Bone marrow (tissue), 2 donors: ENCODE measurements at places on chromosomes 5 and 9.
A peak's percentile ranks its signal among the peaks of the same experiment; 100 is the strongest.

DNA sequence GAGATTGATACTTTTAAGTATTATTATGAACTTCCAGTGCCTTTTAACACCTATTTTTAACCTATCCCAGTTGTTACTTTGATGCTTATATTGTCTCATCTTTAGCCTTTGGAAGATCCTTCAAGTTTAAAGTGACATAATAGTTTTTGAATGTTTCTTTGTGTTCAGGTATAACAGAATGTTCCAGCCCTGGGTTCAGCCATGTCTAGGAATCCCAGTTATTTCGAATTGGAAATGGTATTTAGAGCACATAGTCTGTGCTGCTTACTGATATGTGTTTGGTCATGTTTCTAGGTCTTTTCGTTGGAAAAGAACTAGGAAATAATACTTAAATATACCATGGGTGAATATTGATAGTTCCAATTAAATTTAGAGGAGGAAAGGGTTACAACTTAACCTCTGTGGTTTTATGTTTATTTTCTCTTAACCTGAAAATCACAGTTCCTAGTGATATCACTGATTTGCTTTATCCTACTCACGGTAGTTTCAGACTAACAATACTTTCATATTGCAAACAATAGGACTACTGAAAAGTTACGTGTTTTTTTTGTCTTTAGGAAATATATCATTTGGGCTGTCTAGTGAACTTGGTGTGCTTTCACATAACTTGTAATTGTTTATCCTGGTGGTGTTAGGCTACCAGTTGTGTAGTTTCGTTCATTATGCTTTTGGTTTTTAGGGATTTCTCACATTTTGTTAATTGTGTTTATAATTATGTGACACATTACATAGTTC lies 37.8 kb downstream of the UHRF2 start:
- no peak for DNase-seq

- no peak for DNase-seq
Measured at GRCh38 chr5:74418709-74419108, 221.8 kb downstream of the ENC1 start.

DNA sequence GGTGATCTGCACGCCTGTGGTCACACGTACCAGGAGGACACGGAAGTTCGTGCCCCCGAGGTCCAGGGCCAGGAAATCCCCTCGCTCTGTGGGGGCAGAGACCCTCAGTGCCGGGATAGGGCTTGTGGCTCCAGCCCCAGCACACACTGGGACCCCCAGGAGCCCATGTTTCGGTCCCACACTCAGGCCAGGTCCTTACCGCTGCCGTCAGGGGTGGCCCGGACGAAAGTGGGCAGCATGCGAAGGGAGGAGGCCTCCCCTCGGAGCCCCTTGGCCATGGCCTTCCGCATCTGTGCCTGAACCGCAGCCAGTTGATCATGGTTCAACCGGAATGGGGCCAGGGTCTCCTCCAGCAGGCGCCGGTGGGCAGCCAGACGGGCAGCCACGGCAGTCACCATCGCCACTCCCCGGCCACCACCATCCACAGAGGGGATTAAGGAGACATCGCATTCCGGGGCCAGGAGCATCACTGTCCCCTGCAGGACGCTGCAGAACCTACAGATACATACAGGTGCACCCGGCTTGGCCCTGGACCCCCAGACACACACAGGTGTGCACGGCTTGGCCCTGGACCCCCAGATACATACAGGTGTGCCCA lies 11.8 kb downstream of the HK3 start:
- DNase-seq, result no peak

- no peak for DNase-seq
Measured at GRCh38 chr9:99748266-99748665, 73.4 kb upstream of the NR4A3 start.

DNA sequence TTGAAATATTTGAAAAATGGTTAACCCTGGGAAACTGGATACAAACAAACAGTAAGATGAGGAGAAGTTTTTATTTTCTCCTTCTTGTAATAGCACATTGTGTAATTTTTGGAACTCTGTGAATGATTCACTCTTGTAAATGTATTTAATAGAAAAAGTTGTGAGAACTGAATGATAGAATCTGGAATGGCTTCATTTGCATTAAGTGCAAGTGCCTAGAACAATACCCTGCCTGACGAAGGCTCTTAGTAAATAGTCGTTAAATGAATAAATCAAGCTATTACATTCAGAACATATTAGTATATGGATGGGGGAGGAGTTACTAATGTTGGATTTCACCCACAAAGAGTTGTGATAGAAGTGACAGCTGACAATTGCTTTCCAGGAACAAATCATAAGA lies 442.5 kb downstream of the EFNA5 start:
- DNase-seq, result no peak

DNA sequence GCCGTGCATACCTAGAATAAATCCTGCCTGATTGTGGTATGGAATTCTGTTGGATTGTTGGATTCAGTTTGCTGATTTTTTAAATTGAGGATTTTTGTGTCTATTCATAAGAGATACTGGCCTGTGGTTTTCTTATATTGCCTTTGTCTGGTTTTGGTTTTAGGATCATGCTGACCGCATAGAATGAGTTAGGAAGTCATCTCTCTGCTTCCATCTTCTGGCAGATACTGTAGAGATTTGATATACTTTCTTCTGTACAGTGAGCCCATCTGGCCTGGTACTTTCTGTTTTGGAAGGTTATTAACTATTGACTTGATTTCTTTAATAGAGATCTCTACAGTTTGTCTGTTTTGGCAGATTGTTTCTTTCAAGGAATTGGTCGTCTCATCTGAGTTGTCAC lies 14.7 kb downstream of the CEP72 start:
- DNase-seq, result no peak

- no peak for DNase-seq
Measured at GRCh38 chr9:109139851-109140250, 20.1 kb upstream of the TMEM245 start.

GRCh38 chr5:873328-873727 lies 19.3 kb downstream of the BRD9 start:
- DNase-seq, result no peak

DNA sequence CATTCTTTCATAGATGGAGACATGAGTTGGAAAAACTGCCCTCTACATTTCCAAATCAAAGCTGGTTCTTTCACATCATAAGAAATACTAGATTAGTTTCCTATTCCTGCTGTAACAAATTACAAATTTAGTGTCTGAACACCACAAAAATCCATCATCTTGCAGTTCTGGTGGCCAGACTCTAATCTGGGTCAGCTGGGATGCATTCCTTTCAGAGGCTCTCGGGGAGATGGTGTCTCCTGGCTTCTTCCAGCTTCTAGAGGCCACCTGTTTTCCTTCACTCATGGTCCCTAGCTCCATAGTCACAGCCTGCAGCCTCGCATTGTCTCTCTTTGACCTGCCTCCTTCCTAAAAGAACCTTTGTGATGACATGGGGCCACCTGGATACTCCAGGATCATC lies 65.2 kb downstream of the RETREG1 start:
- DNase-seq, result no peak

GRCh38 chr9:76600007-76600615 lies 141.1 kb downstream of the GCNT1 start:
- DNase-seq, result no peak

DNA sequence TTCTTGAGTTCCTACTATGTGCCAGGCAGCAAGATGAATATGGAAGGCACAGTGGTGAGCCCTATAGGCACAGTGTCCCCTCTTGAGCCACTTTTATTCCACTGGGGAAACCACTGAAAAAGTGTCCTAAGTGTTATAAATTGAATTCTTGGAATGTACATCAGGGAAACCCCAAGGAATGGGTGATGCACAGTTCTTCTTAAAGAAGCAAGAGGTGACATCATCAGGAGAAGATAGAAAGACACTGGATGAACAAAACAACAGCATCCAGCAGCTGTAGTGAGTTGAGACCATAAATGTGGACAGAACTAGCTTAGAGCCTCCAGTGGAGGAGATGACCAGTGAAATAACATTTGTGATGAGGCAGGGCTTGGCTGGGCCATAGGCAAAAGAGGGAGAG lies 199.2 kb upstream of the ANKRD55 start:
- DNase-seq, result no peak

- no peak for DNase-seq
Measured at GRCh38 chr5:178176791-178177190, 10.4 kb downstream of the GMCL2 start.

DNA sequence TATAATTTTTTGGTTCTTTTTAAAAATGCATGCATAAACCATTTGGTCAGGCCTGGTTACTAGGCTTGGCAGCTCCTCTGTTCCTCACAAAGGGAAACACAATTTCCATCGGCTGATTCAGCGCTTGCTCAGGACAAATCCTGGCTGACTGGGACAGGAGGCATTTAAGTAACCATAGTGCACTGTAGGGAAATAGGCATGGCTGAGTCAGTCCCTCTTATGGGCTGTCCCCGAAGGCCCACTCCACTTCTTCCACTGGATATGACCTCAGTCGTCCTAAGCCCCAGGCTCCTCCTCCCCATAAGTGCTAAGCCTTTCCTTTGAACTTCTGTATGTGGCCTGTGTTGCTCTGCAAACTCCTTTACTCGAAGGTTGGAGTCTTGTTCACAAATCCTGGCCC lies 71.2 kb upstream of the GLIS3 start:
- DNase-seq, result no peak

DNA sequence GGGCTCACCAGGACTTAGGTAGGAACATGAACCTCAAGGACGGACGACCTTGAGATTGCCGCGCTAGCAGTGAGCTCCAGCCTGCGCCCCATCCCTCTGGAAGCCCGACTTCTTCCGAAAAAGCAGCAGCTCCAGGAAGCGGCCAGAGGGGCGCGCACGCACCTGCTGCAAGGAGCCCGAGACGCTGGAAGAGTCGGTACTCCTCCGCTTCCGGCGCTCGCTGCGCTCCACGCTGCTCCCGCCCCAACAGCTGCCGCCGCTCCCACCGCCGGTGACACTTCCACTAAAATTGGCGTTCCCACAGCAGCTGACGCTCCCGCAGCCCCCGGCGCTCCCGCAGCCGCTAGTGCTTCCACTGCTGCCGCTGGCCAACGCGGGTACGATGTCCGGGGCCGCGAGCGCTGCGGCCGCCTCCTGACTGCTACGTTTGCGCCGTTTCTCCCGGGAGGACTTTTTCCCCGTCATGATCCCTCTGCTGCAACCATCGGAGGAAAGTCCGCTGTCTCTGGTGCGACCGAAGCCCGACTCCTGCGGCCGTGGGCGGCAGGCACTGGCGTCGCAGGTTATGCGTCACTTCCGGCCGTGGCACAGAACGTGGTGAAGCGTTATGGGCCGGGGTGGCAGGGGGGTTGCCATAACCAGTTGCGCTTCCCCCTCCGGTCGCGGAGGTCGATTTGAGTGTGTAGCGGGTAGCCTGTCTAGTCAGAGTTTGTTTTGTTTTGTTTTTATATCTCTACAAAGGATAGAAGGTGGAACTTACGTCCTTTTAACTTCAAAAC lies at the start of gene CAAP1:
CAAP1 (minus strand) TSS at position 552 of the 779 bp plus-strand sequence; CDS start at position 465, 87 bp downstream.
- peak; percentile 88 for DNase-seq

DNA sequence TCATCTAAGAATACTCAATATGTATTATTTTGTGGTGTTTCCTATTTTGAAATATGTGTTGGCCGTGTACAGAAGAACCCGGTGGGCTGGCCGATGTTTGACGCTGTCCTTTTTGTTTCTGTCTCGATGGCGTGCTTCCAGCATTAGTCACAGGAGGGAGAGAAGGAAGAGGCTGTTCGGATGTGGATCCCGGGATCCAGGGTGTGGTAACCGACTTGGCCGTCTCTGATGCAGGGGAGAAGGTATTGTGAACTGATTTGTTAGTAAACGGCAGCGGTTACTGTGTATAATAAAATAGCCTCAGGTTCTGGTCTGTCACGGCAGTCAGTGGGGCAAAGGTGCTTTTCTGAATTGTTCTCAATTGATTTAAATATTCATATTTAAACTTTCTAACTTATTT lies 275.0 kb downstream of the ARHGEF28 start:
- DNase-seq, result no peak

DNA sequence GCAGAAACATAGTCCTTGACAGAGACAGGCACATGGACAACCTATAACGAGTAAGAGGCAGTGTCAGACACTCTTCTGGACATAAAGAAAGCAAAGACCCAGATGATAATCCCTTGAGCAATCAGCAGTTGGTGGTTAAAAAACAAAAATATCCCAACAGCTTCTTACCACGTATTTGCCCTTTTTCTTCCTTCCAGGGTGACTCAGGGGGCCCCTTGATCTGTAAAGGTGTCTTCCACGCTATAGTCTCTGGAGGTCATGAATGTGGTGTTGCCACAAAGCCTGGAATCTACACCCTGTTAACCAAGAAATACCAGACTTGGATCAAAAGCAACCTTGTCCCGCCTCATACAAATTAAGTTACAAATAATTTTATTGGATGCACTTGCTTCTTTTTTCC lies 9.5 kb downstream of the GZMK start:
- no peak for DNase-seq

DNA sequence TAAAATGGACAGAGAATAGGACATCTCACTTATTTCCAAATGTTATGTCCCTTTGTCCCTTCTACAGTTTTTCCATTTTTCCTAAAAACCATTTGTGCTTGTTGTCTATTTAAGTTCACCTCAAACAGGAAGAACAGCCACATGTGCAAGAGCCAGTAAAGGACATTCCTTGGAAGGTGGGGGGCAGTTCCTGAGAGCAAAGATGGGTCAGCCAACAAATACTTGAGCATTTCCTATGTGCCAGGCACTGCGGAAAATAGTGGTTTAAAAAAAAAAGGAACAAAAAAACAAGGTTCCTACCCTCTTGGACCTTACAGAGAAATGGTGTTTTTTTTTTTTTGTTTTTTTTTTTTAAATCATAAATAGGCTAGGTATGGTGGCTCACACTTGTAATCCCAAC lies 26.8 kb downstream of the ANP32B start:
- DNase-seq, result no peak

- no peak for DNase-seq
Measured at GRCh38 chr5:34899066-34899465, 16.2 kb downstream of the RAD1 start.
